ENCODE measurements at places on chromosomes 6 and 20.

GRCh38 chr6:139647016-139647415 is 272.6 kb upstream of the CITED2 start:
- DNase-seq: no peak

GRCh38 chr6:72616406-72617015 is 5.4 kb upstream of the KCNQ5 start:
- no peak for DNase-seq

DNA sequence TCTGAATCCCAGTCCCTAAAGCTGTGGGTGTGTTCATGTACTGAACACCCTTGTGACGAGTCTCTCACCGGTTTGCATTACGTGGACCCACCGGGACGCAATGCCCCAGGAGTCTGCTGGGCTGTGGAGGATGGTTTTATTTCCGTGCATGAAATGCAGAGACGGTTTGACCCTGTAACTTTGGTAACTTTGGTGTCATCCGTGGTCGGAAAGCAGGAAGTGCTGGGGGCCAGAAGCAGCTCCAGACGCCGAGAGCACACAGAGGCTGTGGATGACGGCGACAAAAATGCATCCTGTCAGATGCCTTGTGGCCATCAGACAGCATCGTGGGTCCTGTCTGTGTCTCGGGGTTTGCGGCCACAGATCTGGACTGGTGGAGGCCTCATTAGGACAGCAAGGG is 7.2 kb downstream of the BHLHE23 start:
- DNase-seq: no peak

GRCh38 chr6:14549304-14549770 is 431.8 kb downstream of the CD83 start:
- no peak for DNase-seq

GRCh38 chr6:2883673-2884072 is 19.4 kb downstream of the SERPINB9 start:
- DNase-seq: no peak

- DNase-seq: no peak
Observed at GRCh38 chr20:49786196-49786595, 26.4 kb upstream of the SLC9A8 start.

- no peak for DNase-seq
Observed at GRCh38 chr6:117674503-117674902, 766 bp upstream of the NUS1 start.

DNA sequence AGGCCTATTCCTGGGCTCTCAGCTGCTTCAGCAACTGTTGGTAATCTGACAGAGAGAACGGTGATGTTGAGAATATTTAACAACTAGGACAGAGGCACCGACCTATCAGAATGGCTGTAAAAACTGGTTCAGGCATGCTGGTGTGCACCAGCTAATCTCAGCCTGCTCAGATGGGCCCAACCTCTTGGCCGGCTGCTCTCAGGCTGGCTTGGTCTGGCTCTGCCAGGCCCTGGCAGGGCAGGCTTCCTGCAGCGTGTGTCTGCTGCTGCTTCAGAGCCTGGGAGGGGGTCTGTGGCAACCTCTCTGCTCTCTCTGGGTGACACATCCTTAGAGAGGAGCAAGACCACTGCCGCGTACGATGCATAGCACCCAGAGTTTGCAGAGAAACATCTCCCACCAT is 4.8 kb downstream of the SLC2A12 start:
- no peak for DNase-seq

GRCh38 chr6:100906325-100906724 is 25.2 kb upstream of the ASCC3 start:
- DNase-seq: no peak

DNA sequence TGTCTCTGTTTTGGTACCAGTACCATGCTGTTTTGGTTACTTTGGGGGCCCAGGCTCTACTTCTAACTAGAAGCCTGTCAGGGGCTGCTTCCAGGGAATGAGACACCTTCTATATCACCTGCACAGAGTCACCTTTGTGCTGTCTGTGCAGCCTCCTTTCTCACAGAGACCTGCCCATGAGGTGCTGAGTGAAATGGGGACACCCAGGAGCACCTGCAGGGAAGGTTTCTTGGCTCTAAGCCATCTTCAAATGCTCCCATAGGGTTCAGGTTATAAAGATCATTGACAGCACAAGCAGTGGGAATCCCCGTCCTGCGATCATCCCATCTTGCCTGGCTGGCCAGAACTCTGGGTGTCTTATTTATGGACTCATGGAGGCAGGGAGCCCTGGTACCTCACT is 19.1 kb downstream of the GABRR2 start:
- DNase-seq: no peak

- DNase-seq: no peak
Observed at GRCh38 chr6:170026751-170027646, 263.9 kb downstream of the DLL1 start.
